ENCODE measurements at places on chromosomes 13 and 19.

DNA sequence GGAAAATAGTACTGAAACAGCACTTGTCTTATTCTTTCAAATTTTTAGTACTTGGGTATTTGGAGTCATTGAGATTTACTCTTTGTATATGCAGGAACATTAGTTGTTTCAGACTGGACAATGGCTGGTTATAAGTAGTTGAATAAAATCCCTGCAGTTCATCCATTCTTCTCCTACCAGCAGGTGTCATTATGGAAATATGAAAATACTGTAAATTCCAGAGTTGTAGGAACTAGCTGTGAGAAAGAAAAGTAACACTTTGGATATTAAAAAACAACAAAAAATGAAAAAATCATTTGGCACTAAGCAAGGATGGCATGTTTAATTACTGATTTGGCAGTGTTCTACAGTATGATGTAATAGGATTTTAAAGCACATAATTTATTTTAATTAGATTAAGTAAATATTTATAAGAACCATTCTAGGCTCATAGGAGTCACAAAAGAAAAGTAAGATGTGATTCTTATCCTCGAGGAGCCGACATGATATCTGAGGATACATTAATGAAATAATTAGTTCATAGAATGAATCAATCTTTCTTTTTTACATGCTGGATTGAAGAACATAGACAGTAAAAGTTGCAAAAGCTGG, 155.3 kb downstream of the KCNRG start:
- DNase-seq: no peak

- no peak for DNase-seq
Observed at GRCh38 chr19:18672606-18673337, 10.7 kb upstream of the CRTC1 start.

GRCh38 chr13:41462427-41462826, 5.1 kb downstream of the RGCC start:
- DNase-seq: no peak

- DNase-seq: no peak
Observed at GRCh38 chr19:33302974-33303790, 848 bp upstream of the CEBPA start.
